ENCODE measurements at places on chromosomes 16 and 17. TPM values are rescaled to one million over a fixed set of nuclear protein-coding genes. Genes with fewer than 3 reads are reported as not detected.

Gene TAT
- total RNA-seq, result not detected

Gene CSH2
- not detected for total RNA-seq

Gene HBQ1
- not detected for total RNA-seq

Gene KRTAP3-1
- not detected for total RNA-seq

Gene TMEM114
- total RNA-seq, result not detected

Gene CCNF
- 1.2 TPM for total RNA-seq

DNA sequence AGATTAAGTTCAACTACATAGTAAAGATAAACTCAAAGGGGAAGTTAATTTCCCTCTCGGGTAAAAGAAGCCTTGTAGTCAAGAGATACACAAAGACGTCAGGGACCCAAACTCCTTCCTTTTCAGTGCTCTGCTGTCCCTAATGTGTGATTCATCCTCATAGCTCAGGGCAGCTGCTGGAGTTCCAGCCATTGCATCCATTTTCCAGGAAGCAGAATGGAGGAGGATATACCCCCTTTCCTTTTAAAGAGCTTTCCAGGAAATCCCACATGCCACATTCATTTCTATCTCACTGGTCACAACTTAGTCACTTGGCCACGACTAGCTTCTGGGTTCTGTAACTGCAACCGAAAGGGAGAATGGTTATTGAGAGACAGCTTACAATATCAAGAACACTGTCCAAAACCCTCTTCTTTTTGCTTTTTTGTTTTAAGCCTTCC is 95.3 kb downstream of the SOCS1 start:
- H3K4me3 ChIP-seq, result no peak overlapping the region
- peak overlapping the region; percentile 75 for H3K27ac ChIP-seq
- H3K4me1 ChIP-seq, result no peaks in the 10 kb centered on the region
- no peaks in the 10 kb centered on the region for H3K36me3 ChIP-seq
- H3K27me3 ChIP-seq, result no peaks in the 10 kb centered on the region
- no peak for DNase-seq

DNA sequence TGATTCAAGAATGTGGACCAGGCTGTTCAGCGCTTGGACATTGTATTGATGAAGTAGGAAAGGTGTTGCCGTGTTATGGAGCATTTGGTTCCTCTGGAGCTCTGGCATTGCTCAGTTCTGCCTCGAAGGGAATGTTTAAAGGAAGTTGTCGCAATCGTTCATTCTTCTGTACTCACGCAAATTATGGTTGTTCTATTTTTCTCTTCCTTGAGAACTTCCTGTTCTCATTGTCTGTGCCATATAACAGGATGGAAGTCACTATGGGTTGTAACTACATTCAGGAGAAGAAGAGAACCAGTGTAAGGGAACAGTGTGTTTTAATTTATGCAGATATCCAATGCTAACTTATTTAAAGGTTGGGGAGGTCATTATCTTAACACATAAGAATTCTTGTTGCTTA is 13.0 kb downstream of the PCTP start:
- peaks cover 47% of the 10 kb centered on the region for H3K4me1 ChIP-seq
- peak overlapping the region; percentile 65 for H3K27ac ChIP-seq
- peaks cover 14% of the 10 kb centered on the region for H3K36me3 ChIP-seq
- H3K4me3 ChIP-seq, result no peak overlapping the region

- no peak overlapping the region for H3K27ac ChIP-seq
- H3K36me3 ChIP-seq, result no peaks in the 10 kb centered on the region
- H3K4me3 ChIP-seq, result no peak overlapping the region
- peaks cover 35% of the 10 kb centered on the region for H3K4me1 ChIP-seq
- peak; percentile 58 for DNase-seq
- no peaks in the 10 kb centered on the region for H3K27me3 ChIP-seq
Measured at GRCh38 chr17:78937561-78937960, 12.4 kb upstream of the TIMP2 start.

DNA sequence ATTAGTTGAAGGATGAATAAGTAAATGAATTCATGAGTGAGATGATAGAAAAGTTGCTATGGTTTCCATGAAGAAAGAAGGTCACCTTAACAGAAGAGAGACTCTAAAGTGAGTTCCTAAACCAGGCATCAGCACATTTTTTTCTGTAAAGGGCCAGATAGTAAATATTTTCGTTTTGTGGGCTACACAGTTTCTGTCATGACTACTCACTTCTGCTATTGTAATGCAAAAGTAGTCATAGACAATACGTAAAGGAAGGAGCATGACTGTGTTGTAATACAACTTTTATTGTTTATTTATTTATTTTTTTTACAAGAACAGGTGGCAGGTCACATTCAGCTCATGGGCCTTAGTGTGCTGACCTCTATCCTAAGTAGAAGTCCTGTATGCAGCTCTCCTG is 426.1 kb upstream of the DYNLRB2 start:
- no peaks in the 10 kb centered on the region for H3K4me1 ChIP-seq
- no peak overlapping the region for H3K4me3 ChIP-seq
- DNase-seq, result no peak
- no peak overlapping the region for H3K27ac ChIP-seq

- H3K27ac ChIP-seq, result peak overlapping the region; percentile 84
- DNase-seq, result no peak
- H3K36me3 ChIP-seq, result no peaks in the 10 kb centered on the region
- H3K4me3 ChIP-seq, result no peak overlapping the region
- H3K4me1 ChIP-seq, result no peaks in the 10 kb centered on the region
- no peaks in the 10 kb centered on the region for H3K27me3 ChIP-seq
Measured at GRCh38 chr17:59754552-59754951, 47.1 kb downstream of the VMP1 start.

- DNase-seq, result no peak
- H3K36me3 ChIP-seq, result no peaks in the 10 kb centered on the region
- peak overlapping the region; percentile 99 for H3K27ac ChIP-seq
- no peaks in the 10 kb centered on the region for H3K27me3 ChIP-seq
Measured at GRCh38 chr16:30354423-30355143, 525 bp downstream of the CD2BP2 start.

GRCh38 chr16:85511938-85512807 is 100.9 kb upstream of the GSE1 start:
- H3K4me1 ChIP-seq, result peaks cover 34% of the 10 kb centered on the region
- H3K4me3 ChIP-seq, result no peak overlapping the region
- no peak for DNase-seq
- no peak overlapping the region for H3K27ac ChIP-seq
- H3K27me3 ChIP-seq, result no peaks in the 10 kb centered on the region
- H3K36me3 ChIP-seq, result no peaks in the 10 kb centered on the region

- H3K4me1 ChIP-seq, result peaks cover 45% of the 10 kb centered on the region
- H3K27ac ChIP-seq, result peak overlapping the region; percentile 43
- H3K4me3 ChIP-seq, result no peak overlapping the region
- DNase-seq, result peak; percentile 94
Measured at GRCh38 chr16:19138601-19139000, 24.8 kb downstream of the ITPRIPL2 start.

DNA sequence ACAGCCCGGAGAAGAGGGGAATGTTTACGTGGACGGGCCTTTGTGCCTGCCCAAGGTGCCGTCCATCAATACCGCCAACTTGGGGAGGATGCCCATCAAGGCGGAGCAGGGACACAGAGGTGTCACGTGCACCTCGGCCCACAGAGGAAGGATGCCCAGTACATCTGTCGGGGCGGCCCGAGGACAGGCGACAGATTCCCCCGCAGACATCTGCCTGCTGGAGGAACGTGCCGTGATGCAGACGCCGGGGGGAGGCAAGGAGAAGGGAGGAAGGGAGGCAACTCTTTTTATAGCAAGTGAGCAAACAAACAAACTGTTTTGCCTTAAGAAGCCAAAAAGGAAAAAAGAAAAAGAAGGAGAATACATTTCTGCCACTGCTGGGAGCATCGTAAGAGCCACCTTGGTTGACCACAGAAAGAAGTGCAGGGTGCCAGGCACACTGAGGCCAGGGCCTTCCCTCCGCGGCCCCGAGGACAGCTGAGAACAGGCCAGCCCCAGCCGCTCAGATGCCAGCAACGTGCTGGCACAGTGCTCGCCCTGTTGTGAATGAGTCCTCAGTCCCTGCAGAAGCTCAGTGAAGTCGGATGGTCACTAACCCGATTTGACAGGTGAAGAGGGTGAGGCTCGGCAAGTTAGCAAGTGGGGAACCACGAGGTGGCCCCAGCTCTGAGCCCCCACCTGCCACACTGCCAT is 146.4 kb downstream of the RBFOX3 start:
- peaks cover 17% of the 10 kb centered on the region for H3K4me1 ChIP-seq
- H3K4me3 ChIP-seq, result no peak overlapping the region
- H3K27ac ChIP-seq, result no peak overlapping the region
- no peaks in the 10 kb centered on the region for H3K36me3 ChIP-seq

DNA sequence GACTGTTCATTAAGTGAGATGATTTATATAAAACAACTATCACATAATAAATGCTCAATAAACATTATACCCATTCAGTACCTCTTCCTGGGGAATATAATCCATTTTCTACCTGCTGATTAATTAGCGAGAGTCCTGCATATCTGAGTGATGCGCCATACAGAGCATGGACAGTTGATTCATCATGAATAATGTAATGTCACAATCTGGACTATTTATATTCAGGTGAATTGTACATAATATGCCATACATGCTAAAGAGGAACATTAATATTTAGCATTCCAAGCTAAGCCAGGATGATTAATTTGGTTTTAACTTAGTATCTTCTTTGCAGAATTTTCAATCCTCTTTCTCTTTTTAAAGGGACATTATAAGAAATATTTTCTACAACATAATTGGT is 362.0 kb upstream of the XYLT1 start:
- no peaks in the 10 kb centered on the region for H3K27me3 ChIP-seq
- no peak overlapping the region for H3K4me3 ChIP-seq
- H3K27ac ChIP-seq, result no peak overlapping the region
- no peaks in the 10 kb centered on the region for H3K36me3 ChIP-seq
- DNase-seq, result no peak

Data from sigmoid colon (tissue), 7 donors.